Left cardiac atrium (tissue), 4 donors: ENCODE measurements at places on chromosomes 4 and X. TPM values are rescaled to one million over a fixed set of nuclear protein-coding genes. Genes with fewer than 3 reads are reported as not detected.

ATP1B4 gene
- total RNA-seq = 0.42 TPM

PABPC4L gene
- total RNA-seq = 1.1 TPM

GPR119 gene
- not detected for total RNA-seq

LEF1 gene
- total RNA-seq = 0.71 TPM

RWDD4 gene
- total RNA-seq = 16.6 TPM

L1CAM gene
- 4.3 TPM for total RNA-seq

STATH gene
- total RNA-seq = not detected

HSFX4 gene
- total RNA-seq = not detected

GRCh38 chrX:103467156-103467555 is 52.1 kb downstream of the RAB40A start:
- DNase-seq = no peak

DNA sequence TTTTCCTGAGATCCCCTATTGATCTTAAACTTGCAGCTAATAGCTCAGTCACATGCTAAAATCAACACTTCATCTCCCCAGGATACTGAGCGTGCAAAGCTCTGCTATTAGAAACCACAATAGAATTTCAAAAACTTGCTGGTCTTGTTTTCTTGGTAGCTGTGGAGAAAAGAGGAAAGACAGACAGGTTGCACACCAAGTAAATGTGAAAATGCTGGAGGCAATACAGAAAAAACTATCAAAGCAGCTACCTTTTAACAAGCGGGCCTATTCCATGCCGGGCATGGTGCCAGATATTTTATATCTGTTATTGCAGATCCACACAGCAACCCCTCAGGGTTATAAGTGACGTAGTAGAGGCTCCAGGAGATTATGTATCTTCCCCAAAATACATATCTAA is 171.9 kb downstream of the DCTD start:
- no peak for DNase-seq

DNA sequence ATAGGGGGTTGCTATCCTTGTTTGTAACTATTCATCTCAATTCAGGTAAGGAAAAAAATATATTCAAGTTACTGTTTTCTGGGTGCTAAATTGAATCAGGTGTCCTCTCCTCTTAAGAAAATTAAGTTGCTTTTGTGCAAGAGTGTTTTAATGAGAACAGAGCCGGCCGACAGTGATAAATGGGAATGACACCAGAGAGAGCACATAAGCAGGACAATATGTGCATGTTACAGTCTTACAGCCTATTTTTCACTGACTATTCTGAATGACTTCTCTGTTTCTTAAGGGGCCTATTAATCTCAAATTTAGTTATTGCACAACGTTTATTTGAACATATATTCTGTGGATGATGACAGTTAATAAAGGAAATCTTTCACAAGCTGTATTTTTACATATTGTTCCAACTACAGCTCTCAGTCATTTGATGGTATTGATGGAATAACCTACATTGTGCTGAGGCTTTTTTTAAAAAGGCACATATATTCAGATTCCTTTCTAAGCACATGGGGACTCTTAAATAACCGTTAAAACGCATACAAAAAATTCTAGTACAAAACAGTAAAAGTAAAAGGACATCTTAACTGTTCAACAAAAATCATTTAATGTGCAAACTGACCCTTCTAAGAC is 68.4 kb downstream of the SLC10A7 start:
- DNase-seq = no peak

DNA sequence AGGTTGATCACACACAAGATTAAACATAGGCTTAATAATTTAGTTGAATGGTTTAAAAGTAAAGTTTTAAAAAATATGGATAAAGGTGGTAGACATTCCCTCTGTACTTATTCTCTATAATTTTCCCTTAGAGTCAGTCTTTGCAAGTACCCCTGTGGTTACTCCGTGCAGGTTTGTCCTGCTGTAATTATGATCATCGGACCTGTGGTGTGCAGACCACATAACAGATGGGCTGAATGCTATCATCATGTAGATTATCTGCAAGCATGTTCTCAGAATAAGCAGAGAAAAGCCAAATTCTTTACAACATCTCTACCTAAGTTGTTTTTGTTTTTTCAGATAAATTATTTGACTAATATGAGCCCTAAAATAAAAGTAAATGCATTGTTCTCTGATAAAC is 146.8 kb downstream of the FSTL5 start:
- no peak for DNase-seq

DNA sequence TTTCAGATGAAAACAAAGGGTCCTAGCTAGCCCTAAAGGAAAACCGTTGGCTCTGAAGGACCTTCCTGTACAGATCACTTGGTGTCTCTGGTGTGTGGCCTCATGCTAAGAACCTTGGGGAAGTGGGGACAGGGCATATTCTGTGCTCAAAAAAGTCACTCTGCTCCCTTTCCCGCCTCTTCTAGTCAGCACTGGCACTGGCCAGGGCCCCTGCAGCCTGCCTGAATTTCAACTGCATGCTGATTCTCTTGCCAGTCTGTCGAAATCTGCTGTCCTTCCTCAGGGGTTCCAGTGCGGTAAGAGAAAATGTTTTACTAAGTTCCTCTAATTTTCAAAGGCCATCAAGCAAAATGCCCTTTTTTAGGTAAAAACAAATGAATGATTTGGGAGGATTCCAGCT is 3.4 kb downstream of the CYBB start:
- DNase-seq = peak; percentile 18

DNA sequence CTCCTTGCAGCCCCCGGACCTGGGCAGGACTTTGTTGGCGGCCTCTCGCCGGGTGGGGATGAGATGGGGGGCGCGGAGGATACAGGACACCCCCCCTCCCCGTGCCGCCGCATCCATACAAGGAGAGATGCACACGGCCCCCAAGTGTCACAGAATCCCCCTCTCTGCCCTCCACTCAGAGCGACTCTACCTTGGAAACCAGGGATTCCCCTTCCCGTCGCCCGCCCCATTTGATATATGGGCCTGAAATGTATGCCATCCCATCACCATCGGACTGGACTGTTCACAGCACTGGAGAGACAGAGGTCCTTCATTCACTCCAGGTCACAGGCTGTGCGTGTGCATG is 426 bp downstream of the PORCN start:
- DNase-seq = no peak

DNA sequence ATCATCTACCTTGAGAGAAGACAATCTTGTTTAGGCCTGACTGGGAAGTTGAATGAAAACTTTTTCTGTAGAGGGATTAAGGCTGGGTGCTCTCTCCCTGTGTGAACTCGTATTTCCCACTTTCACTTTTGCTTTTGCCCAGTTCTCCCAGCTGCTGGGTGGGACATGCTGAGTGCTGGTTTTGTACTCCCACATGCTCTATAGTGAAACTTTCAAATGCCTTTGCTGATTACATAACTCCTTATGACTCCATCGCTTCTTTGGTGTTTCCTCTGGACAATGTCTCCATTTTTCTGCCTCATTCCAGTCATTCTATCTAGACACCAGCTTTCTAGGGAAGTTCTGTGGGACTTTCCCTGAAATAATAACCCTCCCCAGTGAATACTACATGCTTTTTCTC is 100.5 kb downstream of the CLNK start:
- DNase-seq = no peak

- DNase-seq = no peak
These were observed 26.3 kb downstream of the RTL5 start for GRCh38 chrX:72105436-72105835.

DNA sequence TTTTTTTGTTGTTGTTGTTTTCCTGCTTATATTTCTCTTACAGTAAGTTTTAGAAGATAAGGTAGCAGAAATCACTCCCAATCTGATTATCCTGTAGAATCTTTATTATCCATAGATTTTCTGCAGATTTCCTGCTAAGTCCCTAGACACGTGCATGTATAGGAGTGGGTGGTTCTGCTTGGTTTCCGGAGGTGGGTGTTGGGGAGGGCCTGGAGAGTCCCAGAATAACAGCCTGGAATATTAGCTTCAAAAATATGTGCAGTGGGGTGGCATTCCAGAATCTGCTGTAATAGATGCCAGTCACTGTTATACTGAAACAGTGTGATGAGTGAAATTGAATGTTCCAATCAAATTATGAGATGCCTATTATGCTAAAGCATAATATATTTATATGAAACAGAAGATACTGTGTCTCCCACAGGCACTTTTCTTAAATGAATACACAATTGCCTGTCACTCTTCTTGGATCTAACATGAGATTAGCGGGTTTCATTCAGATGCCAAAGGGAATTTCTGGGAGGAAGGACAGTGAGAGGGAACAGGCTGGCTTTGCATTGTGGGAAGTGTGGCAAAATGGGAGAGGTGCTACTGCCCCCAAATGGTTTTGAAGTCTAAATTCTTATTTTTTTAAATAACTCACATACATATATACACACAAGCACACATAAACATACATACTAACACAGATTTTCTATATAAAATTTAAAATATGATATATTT is 37.6 kb downstream of the C4orf50 start:
- no peak for DNase-seq

- DNase-seq = no peak
These were observed 16.9 kb downstream of the HELQ start for GRCh38 chr4:83438719-83439118.

DNA sequence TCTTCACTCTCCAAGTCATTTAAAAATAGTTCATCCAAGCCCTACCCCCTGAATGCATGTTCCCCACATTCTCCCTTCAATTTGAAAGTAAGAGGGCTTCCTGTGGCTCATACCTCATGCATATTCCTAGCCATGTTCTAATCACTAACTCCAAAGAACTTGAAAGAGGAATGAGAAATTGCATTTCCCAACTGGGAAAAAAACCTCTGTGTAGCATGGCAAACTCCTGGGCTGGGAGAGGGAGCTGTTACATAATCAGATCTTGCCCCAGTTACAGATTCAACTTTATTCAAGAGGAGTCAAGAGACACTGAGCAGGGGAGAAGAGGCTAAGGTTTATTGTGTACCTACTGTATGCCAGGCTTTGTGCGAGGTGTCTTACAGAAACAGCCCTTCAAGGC is 90.2 kb downstream of the SLC2A9 start:
- no peak for DNase-seq

DNA sequence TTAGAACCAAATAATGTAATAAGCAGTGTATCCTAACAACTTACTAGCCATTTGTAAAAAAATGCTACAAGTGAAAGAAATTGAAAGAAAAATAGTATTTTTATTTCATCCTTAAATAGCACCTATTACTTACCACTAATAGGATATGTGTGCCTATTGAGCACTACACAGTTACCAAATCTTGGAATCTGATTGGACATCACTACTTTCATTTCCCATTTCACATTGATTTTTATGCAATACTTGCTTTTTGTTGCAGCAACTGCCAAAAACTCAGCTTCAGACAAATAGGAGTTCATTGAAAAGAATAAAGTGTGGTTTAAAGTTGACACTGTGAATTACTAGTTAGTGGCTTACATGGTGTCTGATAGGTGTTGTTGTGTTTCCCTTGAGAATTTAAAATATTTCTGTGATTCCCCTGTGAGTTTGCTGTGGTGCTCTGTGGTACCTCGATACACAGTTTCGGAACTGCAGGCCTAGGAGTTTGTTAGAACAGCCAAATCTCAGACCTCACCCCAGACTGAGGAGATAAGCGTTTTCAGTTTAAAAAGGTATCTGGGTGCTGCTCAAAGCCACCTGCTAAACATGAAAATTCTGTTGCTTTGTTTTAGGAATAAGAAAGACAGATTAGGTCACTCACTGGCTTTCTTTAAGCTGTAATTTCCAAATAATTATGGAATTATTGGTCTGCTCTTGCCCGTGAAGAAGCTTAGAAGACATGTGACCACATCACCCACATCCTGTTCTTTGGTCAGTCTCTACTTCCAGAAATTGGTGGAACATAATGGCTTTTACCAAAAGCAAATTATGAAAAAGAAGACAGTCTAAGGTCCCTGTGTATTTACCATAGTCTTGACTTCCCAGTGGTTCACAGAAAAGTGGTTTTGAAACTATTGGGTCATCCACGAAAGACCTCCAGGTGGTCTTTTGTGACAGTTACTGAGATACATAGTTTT is 97.8 kb downstream of the SYTL5 start:
- DNase-seq = no peak

DNA sequence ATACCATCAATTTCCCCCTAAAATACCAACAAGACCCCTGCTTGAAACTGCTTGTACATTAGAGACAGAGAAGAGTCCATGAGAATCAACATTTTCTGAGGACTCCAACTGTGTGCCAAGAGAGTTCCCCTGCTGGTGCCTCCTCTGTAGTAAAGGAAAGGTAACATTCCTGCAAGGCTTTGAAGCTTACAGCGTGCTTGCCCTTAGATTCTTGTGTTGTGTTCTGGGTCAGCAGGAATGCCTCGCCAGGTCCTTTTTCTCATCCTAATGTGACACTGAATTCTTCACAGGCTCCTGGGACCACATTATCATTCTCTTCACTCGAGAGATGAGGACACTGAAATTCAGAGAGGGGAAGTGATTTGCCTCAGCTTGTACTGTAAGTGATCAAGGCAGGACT is 9.7 kb upstream of the EOLA2 start:
- DNase-seq = no peak

DNA sequence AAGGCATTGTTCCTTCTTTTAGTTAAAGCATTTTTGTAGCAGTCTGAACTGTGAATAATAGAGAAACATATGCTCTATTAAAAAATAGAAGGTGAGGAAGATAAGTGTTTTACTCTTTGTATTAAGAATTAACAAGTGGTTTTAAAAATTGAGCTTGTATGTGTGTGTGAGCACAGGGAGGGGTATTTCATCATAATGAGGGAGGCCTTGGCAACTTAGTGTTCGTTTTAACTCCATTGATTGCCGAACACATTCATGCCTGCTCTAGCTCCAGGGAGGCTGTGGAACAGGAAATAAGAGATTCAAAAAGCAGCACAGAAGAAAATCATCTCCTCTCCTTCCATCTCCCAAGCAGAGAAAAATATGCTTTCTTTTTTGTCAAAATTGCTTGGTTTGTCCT is 14.8 kb downstream of the SHROOM3 start:
- DNase-seq = no peak

- DNase-seq = no peak
These were observed 20.3 kb upstream of the PDCL2 start for GRCh38 chr4:55612341-55612740.

- no peak for DNase-seq
These were observed 13.0 kb upstream of the SOWAHD start for GRCh38 chrX:119745283-119745848.

DNA sequence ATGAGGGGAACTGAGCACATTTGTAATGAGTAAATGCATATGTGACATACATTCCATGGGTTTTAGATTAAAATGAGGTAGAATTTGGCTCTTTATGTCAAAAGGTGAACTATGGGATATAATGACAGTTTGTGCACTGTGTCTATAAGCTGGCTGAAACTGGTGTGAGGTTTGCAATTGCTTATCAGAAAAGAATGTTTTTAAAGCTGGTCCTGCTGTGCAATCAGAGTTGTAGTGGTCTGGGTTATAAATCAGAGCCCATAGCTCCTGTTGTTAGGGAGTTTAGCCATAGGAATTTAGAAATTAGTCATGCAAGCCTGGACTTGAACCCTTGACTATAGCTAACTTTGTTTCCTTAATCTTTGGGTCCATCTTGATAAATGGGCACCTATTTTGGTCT is 23.1 kb upstream of the GATB start:
- DNase-seq = no peak

GRCh38 chrX:22134681-22135080 is 102.6 kb downstream of the PHEX start:
- no peak for DNase-seq
